ENCODE measurements at places on chromosomes 7 and 10. TPM values are rescaled to one million over a fixed set of nuclear protein-coding genes. Genes with fewer than 3 reads are reported as not detected.

Gene HOXA5
- not detected for total RNA-seq

Gene HMX2
- total RNA-seq, result not detected

Gene FAM25A
- not detected for total RNA-seq

Gene TMEM72
- not detected for total RNA-seq

Gene FFAR4
- total RNA-seq, result not detected

Gene SYNPO2L
- not detected for total RNA-seq

Gene GRID2IP
- total RNA-seq, result 0.74 TPM
